NCI-H748 treated with DMSO at 0.1 percent for 48 hours (cell line): ENCODE measurements at places on chromosomes 1 and 21.

- no peak for DNase-seq
These were observed 16.5 kb upstream of the TTC34 start for GRCh38 chr1:2817784-2818564.

- no peak for DNase-seq
These were observed 119.5 kb downstream of the EPHB2 start for GRCh38 chr1:22830041-22830566.

DNA sequence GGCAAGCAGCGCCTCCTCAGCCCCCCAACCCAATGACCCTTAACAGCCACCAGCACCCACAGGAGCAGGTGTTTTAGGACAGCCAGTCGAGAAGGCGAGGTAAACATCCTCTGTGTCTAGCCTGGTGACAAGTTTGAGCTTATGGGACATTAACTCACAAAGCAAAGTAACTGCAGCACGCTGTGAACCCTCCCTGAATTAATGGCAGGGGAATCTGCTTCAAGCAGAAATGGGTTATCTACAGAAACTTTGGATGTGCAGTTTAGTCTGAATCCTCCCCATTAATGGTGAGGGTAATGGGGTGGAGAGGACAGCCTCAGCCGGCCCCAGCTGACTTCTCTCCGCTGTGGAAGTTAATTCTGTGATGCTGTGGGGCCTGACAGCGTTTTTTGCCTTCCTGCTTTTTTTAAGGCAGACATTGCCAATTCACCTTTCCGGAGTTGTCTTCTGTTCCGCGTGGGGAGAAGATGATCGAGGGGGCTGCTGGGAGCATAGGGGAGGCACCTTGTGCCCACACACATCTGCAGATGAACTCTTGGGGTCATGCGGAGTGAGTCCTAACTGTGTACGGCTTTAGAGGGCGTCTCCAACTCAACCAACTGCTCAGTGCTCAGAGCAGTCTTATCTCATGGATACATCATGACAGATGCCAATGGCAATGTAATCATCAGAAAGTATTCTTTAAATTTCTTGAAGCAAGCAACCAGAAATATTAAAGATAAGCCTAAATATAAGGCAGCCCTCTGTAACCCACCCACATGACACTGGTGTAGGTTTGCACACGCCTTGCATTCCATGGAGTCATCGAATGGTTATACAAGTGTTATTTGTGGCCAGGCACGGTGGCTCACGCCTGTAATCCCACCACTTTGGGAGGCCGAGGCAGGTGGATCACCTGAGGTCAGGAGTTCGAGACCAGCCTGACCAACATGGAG, 41.0 kb downstream of the POFUT2 start:
- DNase-seq = no peak

GRCh38 chr21:25970254-25970930, 200.2 kb downstream of the APP start:
- DNase-seq = no peak
